Activated CD4-positive, alpha-beta T cell treated with anti-CD3 and anti-CD28 coated beads, Interleukin-2, amount 50 U/mL, for 16 hours (primary cell): ENCODE measurements at places on chromosomes 16 and 17.

DNA sequence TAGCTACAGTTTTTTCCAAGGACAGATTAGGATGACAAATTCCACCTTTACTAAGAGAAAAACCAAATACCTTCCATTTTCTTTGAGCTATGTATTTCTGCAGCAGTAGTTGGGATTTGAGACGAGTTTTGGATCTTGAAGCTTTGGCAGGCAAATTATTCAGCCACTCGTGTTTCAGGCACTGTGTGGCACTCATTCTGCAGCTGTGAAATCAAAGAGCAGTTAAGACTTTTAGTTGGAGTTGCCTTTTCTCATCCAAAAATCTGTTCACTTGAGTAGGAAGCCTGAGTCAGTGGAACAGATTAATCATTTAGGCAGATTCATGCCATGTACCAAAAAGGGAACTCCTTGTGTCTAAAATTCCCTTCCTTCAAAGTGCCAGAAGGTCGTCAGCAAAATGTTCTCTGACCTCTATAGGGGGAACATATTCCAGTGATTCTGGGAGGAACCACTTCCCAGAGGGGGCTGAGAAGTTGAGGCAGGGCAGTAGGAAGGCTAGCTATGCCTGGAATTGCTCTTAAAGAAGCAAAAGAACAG lies 20.1 kb downstream of the ORC6 start:
- DNase-seq = no peak

GRCh38 chr16:85936816-85937215 lies 37.9 kb downstream of the IRF8 start:
- no peak for DNase-seq

- no peak for DNase-seq
These were observed 22.5 kb downstream of the ELAC2 start for GRCh38 chr17:12995106-12995895.

DNA sequence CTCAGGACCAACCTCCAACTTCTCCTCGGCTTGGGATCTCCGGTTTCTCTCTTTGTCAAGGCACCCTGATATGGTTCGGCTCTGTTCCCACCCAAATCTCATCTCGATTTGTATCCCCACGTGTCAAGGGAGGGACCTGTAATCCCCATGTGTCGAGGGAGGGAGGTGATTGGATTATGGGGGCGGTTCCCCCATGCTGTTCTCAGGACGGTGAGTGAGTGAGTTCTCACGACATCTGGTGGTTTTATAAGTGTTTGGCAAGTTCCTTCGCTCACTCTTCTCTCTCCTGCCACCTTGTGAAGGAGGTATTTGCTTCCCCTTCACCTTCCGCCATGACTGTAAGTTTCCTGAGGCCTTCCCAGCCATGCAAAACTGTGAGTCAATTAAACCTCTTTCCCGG lies 117.9 kb downstream of the SEC14L1 start:
- no peak for DNase-seq

- no peak for DNase-seq
These were observed 188.2 kb upstream of the HSBP1 start for GRCh38 chr16:83619381-83620150.

GRCh38 chr17:27824745-27825144 lies 24.4 kb upstream of the NOS2 start:
- DNase-seq = no peak

- DNase-seq = no peak
These were observed 58.4 kb downstream of the MRTFB start for GRCh38 chr16:14129502-14129901.

GRCh38 chr16:1790611-1791255 lies 2.8 kb downstream of the IGFALS start:
- no peak for DNase-seq

GRCh38 chr17:35132099-35132498 lies 10.0 kb downstream of the NLE1 start:
- no peak for DNase-seq

DNA sequence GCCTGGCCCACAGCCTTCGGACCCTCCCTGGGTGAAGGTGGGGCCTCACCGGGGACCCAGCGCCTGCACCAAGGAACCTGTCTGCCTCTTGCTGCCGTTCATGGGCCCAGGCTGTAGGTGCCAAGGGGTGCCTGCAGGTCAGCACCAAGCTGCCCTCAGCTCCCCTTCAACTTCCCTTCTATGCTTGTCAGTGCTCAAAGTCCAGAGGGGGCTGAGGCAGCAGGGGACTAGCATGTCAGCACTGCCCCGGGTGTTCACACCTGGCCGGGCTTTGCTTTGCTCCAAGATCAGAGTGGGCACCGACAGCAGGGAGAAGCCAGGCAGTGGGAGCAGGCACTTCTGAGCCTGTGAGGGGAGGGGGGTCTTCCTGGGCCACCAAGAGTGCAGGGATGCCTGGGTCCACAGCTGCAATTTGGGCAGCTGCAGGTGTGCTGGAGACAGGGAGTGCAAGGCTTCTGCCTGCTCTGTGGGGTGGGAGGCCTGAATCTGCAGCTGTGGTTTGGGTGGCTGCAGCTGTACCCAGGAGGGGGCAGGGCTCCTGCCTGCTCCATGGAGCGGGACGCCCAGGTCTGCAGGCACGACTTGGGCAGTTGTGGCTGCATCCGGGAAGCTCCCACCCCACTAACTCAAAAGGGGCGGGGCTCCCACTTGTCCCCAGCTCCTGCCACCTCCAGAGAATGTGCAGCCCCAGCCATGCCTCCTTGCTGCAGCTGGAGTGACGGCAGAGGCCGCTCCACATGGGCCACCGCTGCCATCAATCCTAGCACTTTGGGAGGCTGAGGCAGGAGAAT lies 27.6 kb upstream of the PRM1 start:
- no peak for DNase-seq

DNA sequence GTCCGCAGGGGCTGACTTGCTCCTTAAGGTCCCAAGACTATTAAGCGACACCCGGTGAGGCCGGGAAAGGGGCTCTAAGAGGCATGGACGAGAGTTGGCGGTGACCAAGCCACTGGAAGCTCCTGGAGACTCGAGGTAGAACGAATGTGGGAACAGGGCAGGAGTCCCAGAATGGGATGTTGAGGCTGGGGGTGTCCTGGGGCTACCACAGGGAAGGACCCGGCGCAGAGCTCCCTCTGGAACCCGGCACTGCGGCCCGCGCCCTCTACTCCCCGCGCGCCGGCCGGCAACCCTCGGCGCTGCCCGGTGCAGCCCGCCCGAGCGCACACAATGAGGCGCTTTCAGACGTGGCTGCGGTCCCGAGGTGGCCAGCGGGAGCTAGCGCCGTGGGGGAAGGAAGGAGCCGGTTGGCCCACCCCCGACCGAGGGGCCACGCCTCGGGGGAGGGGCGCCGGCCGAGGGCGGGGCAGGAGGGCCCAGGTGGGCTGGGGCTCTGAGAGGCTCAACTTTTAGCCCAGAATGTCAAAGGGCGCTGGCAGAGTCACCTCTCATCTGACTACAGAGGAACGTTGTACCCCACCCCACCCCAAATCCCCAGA lies at the start of gene CHST6:
Gene CHST6 (minus strand): TSS at position 366 of the 599 bp plus-strand sequence. CDS start 15,613 bp downstream, outside the sequence.
- peak; percentile 8 for DNase-seq

- no peak for DNase-seq
These were observed 10.6 kb downstream of the CDH11 start for GRCh38 chr16:65111306-65111705.

DNA sequence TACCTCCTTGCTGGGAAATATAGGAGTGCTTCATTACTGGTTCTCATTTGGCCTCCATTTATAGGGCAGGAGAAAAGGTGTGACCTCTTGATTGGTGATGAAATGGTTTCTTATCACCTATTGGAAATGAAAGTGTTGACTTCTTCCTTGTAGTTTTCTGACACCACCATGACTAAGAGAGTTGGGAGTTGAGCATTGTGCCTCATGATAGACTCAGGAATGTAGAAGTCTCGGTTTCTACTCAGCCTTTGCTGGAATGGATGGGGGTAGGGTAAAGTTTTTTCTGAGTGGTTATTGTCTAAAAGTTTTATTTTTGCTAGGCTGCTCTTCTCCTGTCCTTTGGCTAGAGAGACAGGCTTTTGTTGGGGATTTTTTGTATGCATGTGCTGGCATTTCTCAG lies 117.4 kb downstream of the PHKB start:
- DNase-seq = no peak

DNA sequence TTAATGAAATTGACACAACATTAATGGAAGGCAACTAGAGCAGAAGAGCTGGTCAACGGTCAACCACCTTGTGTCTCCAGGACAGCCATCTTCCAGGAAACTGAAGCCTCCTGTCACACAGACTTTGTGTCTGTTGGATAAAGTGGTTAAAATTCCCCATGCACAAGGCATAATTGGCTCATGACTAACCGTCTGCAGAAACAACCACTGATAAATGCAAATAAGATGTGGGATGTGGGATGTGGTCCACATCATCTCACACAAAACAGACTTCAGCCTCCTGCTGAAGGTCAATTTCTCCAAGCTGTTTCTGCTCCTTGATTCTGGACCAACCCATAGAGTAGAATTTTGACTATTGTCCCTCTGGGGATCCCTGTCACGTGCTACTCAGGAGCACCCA lies 26.9 kb upstream of the XYLT1 start:
- DNase-seq = no peak

- DNase-seq = no peak
These were observed 23.5 kb downstream of the GSG1L start for GRCh38 chr16:28040039-28040438.

DNA sequence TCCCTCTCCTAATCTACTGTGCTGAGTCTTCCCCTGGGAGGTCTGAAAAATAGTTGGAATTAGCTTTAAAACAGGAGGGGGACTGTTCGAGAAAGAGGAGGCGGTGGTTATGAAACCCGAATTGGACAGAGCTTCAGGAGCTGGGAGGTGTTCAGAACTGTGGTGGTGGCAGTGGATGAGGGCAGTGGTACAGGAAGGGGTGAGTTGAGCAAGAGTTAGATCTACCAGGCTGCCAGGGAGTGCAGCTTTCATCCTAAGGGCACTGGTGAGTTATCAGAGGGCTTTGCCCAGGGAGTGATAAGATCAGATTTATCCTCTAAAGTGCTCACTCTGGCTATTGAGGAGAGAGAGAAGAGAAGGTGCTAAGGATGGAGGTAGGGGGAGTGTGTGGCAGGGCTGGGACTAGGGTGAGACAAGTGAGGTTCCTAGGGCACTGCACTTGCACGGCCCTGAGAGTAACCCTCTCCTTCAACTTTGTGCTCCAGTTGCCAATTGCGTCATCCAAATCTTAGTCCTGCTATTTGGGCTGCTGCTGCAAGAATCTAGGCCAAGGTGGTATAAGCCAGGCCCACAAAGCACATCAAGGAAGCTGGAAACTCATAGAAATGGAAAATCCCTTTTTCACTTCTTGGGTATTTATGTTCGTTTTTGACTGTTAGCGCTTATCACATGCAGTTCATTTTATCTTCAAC lies 540.3 kb downstream of the XYLT1 start:
- no peak for DNase-seq
